ENCODE measurements at places on chromosomes 5 and 9. TPM values are rescaled to one million over a fixed set of nuclear protein-coding genes. Genes with fewer than 3 reads are reported as not detected.

GRCh38 chr9:126859111-126859510, 1.3 kb upstream of the ZBTB34 start:
- no peak for DNase-seq

Gene CARD6
- 3.0 TPM for polyA plus RNA-seq

Gene DAPK1
- polyA plus RNA-seq, result 15.5 TPM

DNA sequence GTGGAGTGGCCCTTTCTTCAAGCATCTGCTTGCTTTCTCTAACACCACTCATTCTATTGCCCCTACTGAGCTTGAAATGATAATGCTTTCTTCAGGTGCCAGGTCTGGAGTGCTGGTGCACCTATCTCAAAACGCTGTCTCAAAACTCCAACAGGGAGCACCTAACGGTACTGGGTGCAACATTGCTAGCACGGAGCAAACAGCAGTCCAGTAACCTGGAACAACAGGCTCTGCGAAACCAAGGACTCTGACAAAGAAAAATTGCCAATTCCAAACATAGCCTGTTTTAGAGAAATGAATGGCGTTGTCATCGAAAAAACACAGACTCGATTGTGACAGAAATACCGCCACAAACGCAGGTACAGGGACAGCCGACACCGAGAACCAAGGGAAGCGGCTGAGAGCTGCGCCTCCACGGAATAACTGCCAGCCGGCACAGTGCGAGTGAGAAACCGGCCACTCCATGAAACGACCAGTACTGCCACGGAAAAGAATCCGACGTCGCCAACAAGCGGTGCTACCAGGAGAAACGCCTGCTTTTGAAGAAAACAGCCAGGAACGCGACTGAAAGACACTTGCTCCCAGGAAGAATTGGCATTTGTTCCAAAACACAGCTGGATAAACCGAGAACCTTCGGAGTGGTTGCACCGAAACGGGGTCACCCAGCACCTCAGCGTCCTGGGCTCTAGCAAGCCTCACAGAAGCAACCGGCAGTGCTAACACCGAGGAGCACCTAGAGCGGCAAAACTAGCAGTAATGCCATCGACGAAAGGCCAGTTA, 3.1 kb downstream of the ANXA2R start:
- no peak for DNase-seq
